GF-D8 (cell line): ENCODE measurements at places on chromosomes 12 and 14.

DNA sequence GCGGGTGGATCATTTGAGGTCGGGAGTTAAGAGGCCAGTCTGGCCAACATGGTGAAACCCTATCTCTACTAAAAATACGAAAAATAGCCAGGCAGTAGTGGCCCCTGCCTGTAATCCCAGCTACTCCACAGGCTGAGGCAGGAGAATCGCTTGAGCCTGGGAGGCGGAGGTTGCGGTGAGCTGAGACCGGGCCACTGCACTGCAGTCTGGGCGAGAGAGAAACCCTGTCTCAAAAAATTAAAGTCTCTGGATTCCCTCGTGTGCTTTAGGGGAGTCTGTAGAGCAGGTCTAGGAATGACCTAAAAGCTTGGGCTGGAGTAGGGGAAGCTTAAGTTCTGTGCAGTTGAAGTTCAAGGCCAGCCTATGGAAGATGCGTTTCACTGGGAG, 697 bp upstream of the TULP3 start:
- DNase-seq: no peak

DNA sequence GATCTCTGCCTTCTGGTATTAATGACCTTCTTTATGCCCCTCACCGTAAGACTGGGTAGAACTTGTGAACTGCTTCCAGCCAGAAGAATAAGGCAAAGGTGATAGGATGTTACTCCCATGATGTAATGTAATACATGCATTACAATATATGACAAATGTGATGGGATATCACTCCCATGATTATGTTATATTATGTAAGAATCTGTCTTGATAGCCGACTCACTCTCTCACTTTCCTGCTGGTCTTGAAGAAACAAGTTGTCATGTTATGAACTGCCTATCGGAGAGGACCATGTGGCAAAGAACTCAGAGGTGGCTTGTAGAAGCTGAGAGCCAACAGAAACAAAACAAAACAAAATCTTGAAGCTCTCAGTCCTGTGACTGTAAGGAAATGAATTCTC, 30.6 kb upstream of the OSBPL8 start:
- no peak for DNase-seq

GRCh38 chr14:75383721-75384120, 44.1 kb upstream of the JDP2 start:
- DNase-seq: no peak

GRCh38 chr14:32744811-32745445, 193.8 kb upstream of the NPAS3 start:
- DNase-seq: no peak

- DNase-seq: no peak
These were observed 452.4 kb upstream of the NOVA1 start for GRCh38 chr14:27050208-27050607.

DNA sequence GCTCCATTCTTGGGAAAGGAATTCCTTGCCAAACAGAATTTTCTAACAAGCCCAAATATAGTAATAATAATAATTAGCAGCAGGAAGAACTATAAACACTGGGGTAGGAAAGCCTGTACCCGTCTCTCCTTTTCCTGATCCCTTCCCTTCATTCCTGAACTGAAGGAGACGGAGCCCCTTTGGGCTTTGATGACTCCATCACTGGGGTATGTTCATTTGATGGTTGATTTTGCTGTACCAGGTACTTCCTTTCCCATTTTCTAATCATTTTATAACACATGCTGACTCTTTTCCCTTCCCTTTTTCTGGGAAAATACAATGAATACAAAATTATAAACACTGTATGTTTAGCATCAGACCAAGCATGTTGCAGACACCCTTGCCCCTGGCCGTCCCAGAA, 3.6 kb upstream of the RCOR1 start:
- no peak for DNase-seq

GRCh38 chr14:71474301-71475265, 457.6 kb upstream of the RGS6 start:
- no peak for DNase-seq

- DNase-seq: no peak
These were observed 29.6 kb upstream of the BICDL1 start for GRCh38 chr12:119959435-119959834.

GRCh38 chr12:57836442-57837375, 9.8 kb downstream of the CTDSP2 start:
- DNase-seq: peak; percentile 92

- no peak for DNase-seq
These were observed 253.7 kb upstream of the HMGA2 start for GRCh38 chr12:65570451-65571130.

- DNase-seq: no peak
These were observed 64.5 kb downstream of the AACS start for GRCh38 chr12:125129591-125130255.

DNA sequence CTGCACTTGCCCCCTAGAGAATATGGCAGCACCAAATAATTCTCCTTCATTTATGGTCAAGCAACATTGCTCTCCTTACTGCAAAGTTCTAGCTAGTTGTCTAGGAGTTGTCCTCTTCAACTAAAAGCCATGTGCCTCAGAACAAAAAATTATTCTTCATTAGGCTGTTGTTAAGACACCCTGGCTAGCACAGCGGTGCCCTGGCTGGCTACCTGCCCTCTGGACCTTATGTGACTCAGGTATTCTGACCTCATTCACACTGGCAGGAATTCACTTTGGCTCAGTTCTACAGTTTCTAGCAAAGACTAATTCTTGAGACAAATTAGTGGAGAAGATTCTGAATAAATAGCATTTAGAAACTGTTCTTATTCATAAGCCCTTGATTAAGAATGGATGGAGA, 224.4 kb upstream of the KRR1 start:
- no peak for DNase-seq

DNA sequence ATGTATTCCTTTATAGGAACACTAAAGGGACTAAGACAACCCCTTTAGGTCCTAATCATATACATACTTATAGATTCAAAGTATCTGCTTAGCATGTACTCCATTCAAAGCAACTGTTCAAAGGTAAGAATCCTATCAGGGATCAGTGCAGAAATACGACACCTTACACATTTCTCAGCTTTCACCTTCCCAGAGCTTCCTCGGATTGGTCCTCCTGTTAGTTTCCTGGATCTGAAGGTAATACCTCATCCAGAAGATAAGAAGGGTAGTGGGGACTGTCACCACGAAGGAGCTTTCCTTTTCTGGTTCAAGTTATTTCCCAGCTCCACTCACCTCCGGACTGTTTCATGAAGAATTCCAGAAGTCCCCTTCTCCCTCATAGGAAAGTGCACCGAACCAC, 38.0 kb downstream of the RCOR1 start:
- no peak for DNase-seq

- no peak for DNase-seq
These were observed 17.7 kb upstream of the SFSWAP start for GRCh38 chr12:131693149-131693548.

- no peak for DNase-seq
These were observed 16.8 kb downstream of the OR4K1 start for GRCh38 chr14:19947413-19948090.

GRCh38 chr14:55814064-55814463, 234.1 kb downstream of the KTN1 start:
- DNase-seq: no peak

DNA sequence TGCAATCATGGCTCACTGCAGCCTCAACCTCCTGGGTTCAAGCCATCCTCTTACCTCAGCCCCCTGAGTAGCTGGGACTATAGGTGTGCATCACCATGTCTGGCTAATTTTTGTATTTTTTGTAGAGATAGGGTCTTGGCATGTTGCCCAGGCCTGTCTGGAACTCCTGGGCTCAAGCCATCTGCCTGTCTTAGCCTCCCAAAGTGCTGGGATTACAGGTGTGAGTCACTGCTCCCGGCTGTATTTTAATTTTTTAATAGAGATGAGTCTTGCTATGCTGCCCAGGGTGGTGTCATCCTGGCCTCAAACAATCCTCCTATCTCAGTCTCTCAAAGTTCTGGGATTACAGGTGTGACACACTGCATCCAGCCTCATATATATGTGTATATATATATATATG, 31.7 kb upstream of the GPRC5A start:
- DNase-seq: no peak

- no peak for DNase-seq
These were observed 117.4 kb downstream of the DAD1 start for GRCh38 chr14:22471545-22472121.

GRCh38 chr14:100658181-100658886, 68.4 kb upstream of the DLK1 start:
- no peak for DNase-seq

DNA sequence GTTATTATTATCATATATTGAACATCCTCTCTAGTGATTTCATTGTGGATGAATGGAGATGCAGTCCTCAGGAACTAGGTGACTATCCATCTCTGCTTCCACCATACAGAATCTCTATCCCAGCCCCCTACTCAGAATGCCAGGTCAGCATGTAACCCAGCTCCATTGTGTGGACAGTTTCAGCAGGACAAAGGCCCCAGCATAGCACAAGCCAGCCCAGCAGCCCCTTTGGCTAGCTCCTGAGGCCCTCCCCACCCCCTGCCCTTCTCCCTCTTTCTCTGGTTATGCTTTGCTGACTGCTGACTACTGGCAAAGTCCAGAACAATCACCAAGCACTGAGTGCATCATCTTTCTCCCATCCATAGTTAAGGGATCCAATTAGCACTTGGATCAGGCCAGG, 5.8 kb upstream of the SPRYD4 start:
- no peak for DNase-seq

- DNase-seq: no peak
These were observed 706.9 kb upstream of the STXBP6 start for GRCh38 chr14:25756876-25757275.

DNA sequence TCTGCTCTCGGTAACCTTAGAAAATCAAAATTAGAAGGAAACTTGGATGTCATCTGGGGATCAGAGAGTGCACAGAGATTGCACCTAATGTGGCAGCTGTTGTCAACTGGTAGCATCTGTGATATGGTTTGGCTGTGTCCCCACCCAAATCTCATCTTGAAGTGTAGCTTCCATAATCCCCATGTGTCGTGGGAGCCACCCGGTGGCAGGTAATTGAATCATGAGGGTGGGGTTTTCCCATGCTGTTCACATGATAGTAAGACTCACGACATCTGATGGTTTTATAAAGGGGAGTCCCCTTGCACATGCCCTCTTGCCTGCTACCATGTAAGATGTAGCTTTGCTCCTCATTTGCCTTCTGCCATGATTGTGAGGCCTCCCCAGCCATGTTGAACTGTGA, 127.7 kb upstream of the SRRM4 start:
- DNase-seq: no peak

DNA sequence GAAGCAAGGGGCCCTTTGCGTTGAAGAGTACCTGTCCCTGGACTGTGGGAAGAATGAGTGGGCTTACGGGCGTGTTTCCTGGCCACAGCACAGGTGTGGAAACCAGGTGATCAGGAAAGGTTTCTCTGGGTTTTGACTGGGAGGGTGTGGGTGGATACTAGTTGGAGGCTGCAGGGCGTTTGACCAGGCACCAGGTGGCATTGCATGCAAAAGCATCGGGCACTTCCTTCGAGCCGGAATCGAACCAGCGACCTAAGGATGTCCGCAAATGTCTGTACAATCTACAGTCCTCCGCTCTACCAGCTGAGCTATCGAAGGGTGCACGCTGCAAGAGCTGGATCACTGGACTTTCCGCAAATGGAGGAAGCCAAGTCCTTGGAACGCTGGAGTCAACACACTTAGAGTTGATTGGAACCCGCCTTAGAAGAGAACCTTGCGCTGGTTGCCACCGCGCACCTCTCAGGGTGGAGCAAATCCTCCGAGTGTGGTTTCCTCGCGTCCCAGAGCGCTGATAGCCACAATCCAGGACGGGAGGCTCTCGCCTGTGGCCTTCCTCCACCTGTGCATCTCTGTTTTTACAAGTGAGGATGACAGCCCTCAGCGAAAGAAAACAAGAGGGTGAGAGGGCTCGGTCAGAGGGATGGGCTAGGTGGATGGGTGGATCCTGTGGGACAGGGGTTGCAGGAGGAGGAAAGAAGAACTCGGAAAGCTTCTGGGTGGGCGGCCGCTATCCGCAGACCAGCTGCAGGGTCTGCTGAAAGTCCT, 21.2 kb upstream of the RNASE4 start:
- peak; percentile 4 for DNase-seq

GRCh38 chr14:93207468-93208308, 632 bp downstream of the UBR7 start:
- DNase-seq: no peak

- no peak for DNase-seq
These were observed 205.9 kb downstream of the PHLDA1 start for GRCh38 chr12:75825686-75826085.

DNA sequence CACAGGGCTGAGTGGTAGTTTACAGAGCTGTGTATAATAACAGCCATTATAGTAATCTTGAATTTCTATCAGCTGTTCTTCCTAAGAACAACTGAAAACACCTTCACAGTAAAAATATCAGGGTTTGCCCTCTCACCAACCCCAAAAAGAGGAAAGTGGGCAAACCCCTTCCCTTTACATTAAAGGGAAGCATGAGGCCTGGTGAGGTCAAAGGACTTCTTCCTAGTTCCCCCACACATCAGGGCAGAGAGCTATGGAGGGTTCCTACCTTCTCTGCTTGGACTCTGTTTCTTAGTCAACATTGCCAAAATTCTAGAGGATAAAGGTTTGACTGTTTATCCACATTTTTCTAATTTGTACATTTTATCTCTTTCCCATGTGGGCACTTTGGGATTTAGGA, 4.4 kb upstream of the RPAP3 start:
- no peak for DNase-seq

DNA sequence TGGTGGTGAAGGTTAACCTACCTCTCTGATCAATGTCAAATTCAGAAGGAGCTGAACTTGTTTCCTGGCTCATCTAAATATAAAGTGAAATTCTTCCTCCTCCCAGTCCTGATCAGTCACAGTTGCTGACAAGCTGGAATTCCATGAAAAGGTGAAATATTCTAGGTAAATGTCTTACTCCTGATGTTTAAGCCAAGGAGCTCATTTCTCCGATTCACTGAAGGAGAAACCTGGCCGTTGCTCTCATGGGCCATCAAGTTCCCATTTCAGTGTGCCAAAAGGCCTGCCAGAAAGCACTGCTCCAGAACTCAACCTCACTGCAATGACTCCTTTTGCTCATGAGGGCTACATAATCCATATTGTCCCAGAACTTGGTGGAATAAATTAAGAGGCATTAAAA, 707.5 kb downstream of the GALC start:
- DNase-seq: no peak

GRCh38 chr12:6603095-6603567, 4.0 kb downstream of the CHD4 start:
- peak; percentile 9 for DNase-seq
